ENCODE measurements at places on chromosomes 3 and 15. TPM values are rescaled to one million over a fixed set of nuclear protein-coding genes. Genes with fewer than 3 reads are reported as not detected.

GRCh38 chr15:74434263-74435136 is 742 bp upstream of the SEMA7A start:
- H3K27ac ChIP-seq = peak overlapping the region; percentile 41
- no peaks in the 10 kb centered on the region for H3K27me3 ChIP-seq
- H3K4me3 ChIP-seq = peak overlapping the region; percentile 53
- no peak for DNase-seq

Gene PRTG
- not detected for total RNA-seq

Gene INAFM2
- 10.0 TPM for total RNA-seq

DNA sequence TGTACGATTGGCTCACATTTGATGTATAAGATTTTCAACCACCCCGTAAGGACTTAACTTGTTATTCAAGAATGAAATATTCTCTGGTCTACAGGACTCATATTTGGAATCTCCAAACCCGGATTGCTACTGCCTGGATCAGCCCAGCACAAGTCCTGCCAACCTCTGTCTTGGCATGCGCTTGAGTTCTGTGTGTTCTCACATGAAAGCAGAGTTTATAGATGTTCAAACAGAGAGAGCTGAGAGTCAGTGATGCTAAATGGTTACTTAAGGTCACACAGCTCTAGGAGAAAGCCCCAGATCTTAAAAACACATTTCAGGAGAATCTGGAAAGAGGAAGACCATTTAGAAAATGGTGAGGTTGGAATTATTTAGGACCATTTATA is 268.0 kb upstream of the TBL1XR1 start:
- no peak overlapping the region for H3K27ac ChIP-seq
- H3K4me3 ChIP-seq = no peak overlapping the region
- H3K4me1 ChIP-seq = peaks cover 14% of the 10 kb centered on the region
- DNase-seq = no peak
- no peaks in the 10 kb centered on the region for H3K36me3 ChIP-seq
- H3K27me3 ChIP-seq = no peaks in the 10 kb centered on the region

- no peak for DNase-seq
- H3K4me1 ChIP-seq = no peaks in the 10 kb centered on the region
- H3K27ac ChIP-seq = no peak overlapping the region
- H3K27me3 ChIP-seq = peaks cover 7% of the 10 kb centered on the region
- no peaks in the 10 kb centered on the region for H3K36me3 ChIP-seq
These were observed 43.5 kb upstream of the SNRPA1 start for GRCh38 chr15:101338502-101339057.

Gene CIB2
- 1.2 TPM for total RNA-seq

DNA sequence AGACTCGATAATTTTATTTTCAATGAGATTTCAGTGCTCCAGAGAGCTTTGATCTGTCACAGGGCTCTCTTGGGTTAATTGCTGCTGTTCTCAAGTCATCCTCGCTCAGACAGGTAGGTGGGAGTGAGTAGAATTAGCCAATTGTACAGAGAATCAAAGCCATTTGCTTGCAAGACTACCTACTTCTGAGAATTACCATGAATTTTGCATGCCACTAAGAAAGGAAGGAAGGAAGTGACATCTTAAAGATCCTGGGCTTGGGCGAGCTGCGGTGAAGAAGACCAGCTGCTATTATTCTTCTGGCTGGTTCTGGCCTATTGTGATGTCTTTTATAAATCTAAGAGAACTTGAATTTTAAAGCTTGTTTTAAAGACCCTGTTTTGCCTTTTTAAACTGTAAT is 154.1 kb upstream of the LPP start:
- peak; percentile 79 for DNase-seq
- H3K27ac ChIP-seq = peak overlapping the region; percentile 76
- H3K36me3 ChIP-seq = no peaks in the 10 kb centered on the region
- H3K4me1 ChIP-seq = peaks cover 36% of the 10 kb centered on the region
